ENCODE measurements at places on chromosomes 16 and 17. TPM values are rescaled to one million over a fixed set of nuclear protein-coding genes. Genes with fewer than 3 reads are reported as not detected.

Gene NPLOC4
- 46.5 TPM for total RNA-seq

Gene KREMEN2
- not detected for total RNA-seq

Gene FAM171A2
- total RNA-seq, result 0.10 TPM

Gene FOXN1
- not detected for total RNA-seq

Gene HOXB9
- total RNA-seq, result not detected

Gene HOXB13
- not detected for total RNA-seq

Gene KRT12
- total RNA-seq, result not detected

Gene MAZ
- total RNA-seq, result 132 TPM

Gene KRT33B
- not detected for total RNA-seq

Gene CORO1A
- 361 TPM for total RNA-seq

Gene SPATA22
- total RNA-seq, result not detected

Gene AP1G1
- total RNA-seq, result 223 TPM

Gene OTOP2
- total RNA-seq, result not detected
